Sciatic nerve (tissue), 2 donors: ENCODE measurements at places on chromosomes 2 and 18. TPM values are rescaled to one million over a fixed set of nuclear protein-coding genes. Genes with fewer than 3 reads are reported as not detected.

DNA sequence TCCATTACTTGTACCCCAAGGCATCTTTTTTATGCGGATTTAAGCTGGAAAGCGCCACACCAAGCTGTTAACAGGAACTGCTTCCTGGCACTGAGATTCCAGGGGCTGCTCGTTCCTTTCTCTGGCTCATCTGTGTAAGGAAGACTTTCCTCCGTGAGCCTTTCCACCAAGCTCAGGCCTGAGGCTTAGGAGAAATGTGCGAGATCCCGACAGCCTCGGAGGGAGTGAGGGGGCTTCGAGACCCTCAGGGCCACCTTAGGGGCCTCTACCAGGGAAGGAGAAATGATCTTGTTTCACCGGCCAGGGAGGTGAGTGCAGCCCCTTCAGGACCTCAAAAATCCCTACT, 17.1 kb downstream of the B3GNT7 start:
- DNase-seq, result no peak

GRCh38 chr18:3079653-3080052, 66.7 kb upstream of the LPIN2 start:
- no peak for DNase-seq

- no peak for DNase-seq
Measured at GRCh38 chr2:69582582-69583176, 60.9 kb downstream of the AAK1 start.

DNA sequence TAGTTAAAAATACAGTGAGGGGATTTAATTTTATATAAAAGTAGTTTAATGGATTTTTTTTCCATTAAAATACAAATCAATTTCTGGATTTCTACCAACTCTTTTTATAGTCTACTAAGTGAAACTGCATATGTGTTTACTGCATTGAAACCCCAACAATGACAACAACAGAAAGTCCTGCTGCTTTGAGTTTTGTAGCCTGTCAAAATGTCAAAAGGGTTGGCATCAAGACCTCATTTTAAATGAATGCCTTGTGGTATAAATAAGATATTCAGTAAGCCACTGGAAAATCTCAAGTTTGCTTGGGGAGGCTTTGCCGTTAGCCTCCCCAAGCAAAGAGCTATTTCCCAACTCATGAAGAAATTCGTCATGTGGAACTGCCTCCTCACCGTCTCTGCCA, 440.3 kb upstream of the HNMT start:
- DNase-seq, result no peak

DNA sequence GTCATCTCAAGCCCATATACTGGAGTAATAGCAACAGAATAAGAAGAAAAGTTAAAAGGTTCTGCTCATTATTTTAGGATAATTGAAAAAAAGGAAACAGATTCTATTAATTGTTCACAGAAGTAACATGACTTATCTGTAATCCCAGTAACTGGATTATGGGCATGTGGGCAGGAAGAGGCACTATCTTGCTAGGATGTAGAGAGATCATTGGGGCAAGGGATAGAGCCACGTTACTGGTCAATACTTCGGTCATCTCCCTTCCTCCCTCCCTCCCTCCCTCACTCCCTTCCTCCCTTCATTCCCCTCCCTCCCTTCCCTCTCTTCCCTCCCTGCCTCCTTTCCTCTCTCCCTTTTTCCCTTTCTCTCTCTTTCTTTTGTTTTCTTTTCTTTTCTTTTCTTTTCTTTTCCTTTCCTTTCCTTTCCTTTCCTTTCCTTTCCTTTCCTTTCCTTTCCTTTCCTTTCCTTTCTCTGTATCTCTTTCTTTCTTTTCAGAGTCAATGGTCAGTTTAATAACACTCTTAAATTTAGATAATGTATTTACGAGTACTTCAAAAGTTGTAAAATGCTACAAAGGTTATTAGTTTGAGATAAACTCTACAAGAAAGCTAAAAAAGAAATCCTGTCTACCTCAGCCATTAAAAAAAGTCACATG, 82.8 kb downstream of the FHOD3 start:
- DNase-seq, result no peak

GRCh38 chr18:24120676-24121075, 18.2 kb upstream of the CABYR start:
- no peak for DNase-seq

- DNase-seq, result no peak
Measured at GRCh38 chr2:221410487-221410886, 161.6 kb downstream of the EPHA4 start.

GRCh38 chr2:15896859-15897258, 43.5 kb upstream of the MYCN start:
- DNase-seq, result no peak

The HOXD10 gene
- total RNA-seq, result 1.9 TPM

The ERMN gene
- 4.6 TPM for total RNA-seq

The VWC2L gene
- not detected for total RNA-seq
